ENCODE measurements at places on chromosomes 11 and 22. TPM values are rescaled to one million over a fixed set of nuclear protein-coding genes. Genes with fewer than 3 reads are reported as not detected.

GRCh38 chr11:29040489-29040888 lies 932.3 kb downstream of the METTL15 start:
- DNase-seq, result no peak

- DNase-seq, result no peak
Observed at GRCh38 chr11:107564877-107565218, 687 bp downstream of the ALKBH8 start.

GRCh38 chr11:44531116-44531504 lies 34.4 kb upstream of the CD82 start:
- DNase-seq, result no peak

GRCh38 chr11:9596926-9597464 lies 23.5 kb downstream of the WEE1 start:
- no peak for DNase-seq

- no peak for DNase-seq
Observed at GRCh38 chr11:80733361-80733760, 1292.5 kb upstream of the TENM4 start.

- DNase-seq, result no peak
Observed at GRCh38 chr11:69799582-69799981, 19.6 kb downstream of the FGF3 start.

GRCh38 chr22:42387631-42388030 lies 44.6 kb downstream of the NFAM1 start:
- DNase-seq, result no peak

- DNase-seq, result no peak
Observed at GRCh38 chr22:17884084-17884483, 109.8 kb upstream of the BID start.

DNA sequence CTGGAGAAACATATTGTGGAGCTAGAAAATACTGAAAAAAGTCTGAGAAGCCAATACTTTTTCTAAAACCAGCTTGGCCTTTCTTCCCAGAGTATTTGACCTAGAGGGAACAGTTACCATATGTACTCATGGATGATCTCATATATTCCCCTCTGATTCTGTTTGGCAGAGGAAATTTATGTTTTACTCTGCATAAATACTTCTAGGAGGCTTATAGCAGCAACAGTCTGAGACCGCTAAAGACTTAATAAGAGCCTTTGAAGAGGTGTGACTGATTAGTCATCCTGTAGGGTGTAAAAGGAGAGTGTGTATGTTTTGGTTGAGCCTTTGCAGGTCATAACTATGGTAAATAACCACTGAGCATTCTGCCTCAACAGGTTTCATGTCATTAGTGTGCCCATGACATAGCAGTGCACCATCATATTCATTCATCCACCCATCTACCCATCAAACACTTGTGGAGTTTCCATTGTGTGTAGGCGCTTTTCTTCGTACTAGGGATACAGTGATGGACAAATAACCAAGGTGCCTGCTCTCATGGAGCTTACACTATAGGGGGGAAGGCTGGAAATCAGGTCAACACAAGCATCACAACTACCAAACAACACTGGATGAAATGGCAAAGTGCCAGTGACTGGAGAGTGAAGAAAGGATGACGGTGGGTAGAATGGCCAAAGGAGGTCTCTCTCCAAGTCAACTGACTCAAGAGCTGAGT lies 44.5 kb downstream of the TRAF6 start:
- DNase-seq, result no peak

DNA sequence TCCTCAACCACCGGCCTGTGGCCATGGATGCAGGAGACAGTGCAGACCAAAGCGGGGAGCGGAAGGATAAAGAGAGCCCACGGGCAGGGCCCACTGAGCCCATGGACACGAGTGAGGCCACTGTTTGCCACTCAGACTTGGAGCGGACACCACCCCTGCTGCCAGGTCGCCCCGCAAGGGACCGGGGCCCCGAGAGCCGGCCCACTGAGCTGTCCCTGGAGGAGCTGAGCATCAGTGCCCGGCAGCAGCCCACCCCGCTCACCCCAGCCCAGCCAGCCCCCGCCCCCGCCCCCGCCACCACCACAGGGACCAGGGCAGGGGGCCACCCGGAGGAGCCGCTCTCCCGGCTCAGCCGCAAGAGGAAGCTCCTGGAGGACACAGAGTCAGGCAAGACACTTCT lies 14.5 kb upstream of the SUSD2 start:
- DNase-seq, result no peak

- DNase-seq, result no peak
Observed at GRCh38 chr22:39624501-39624821, 53.9 kb downstream of the CACNA1I start.

DNA sequence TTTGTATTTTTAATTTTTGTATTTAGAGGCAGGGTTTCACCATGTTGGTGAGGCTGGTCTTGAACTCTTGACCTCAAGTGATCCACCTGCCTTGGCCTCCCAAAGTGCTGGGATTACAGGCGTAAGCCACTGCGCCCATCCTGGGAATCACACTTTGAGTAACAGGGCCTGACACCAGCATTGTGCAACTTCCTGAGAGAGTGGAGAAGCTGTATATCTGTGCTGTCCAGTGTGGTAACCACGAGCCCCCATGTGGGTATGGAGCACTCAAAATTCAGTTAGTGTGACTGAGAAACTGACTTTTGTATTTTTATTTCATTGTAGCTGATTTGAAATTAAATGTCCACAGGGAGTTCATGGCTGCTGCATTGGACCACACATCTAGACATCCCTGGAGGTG lies 36.2 kb downstream of the MPPED1 start:
- DNase-seq, result no peak

DNA sequence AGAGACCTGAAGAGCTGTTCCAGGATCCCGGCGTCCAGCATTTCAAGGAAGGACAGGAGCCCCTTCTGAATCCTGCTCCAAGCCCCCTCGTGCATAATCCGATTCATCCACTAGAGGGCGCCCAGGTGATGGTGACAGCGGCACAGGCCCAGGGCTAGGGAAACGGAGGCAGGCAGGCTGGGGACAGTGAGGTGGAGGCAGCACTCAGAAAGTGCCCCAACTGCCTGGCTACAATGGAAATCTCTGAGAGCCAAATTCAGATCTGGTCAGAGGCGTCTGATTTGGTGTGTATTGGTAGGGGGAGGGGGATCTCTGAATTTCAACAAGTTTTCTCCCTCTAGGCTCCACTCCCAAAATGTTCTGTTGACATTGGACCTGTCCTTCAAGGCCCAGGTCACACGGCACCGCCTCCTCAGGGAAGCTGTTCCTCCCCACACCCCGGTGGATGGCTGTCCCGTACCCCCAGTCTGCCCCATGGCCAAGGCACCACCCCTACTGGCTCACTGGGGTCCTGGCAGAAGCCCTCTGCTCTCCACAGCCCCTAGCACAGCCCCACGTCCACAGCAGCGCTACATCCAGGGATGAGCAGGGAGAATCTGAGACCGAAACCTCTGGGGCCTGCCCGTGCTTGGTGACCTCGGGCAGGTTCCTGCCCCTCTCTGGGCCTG lies 142.9 kb downstream of the CRYBB2 start:
- DNase-seq, result no peak

DNA sequence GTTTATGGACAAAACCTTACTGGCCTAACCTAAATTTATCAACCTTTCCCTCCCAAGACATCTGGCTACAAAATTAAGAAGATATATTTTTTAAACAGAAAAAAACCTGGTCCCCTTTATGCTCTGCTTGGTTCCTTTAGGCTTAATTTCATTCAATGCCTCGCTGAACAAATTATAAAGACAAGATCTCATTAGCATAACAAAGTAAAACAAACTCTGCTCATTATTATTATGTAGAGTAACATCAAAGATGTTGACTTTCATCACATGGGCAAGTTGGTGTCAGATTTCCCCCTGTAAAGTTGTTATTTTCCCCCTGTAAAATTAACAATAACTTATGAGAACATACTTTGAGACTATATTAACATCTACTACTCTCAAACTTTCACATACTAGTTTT lies 11.0 kb downstream of the RRAS2 start:
- no peak for DNase-seq

ANGPTL5 gene
- 2.4 TPM for total RNA-seq

CRYBB2 gene
- total RNA-seq, result not detected

RPL27A gene
- total RNA-seq, result 815 TPM

TMEM126A gene
- total RNA-seq, result 28.9 TPM

OR52E8 gene
- total RNA-seq, result not detected

MS4A7 gene
- not detected for total RNA-seq

SCARF2 gene
- total RNA-seq, result 50.8 TPM

NPTXR gene
- 4.8 TPM for total RNA-seq

ISX gene
- not detected for total RNA-seq

SLC22A9 gene
- total RNA-seq, result not detected

FGF3 gene
- 2.5 TPM for total RNA-seq

Measured in osteocyte (in vitro differentiated cells).